ENCODE measurements at places on chromosomes 6 and 20.
A peak's percentile ranks its signal among the peaks of the same experiment; 100 is the strongest.

DNA sequence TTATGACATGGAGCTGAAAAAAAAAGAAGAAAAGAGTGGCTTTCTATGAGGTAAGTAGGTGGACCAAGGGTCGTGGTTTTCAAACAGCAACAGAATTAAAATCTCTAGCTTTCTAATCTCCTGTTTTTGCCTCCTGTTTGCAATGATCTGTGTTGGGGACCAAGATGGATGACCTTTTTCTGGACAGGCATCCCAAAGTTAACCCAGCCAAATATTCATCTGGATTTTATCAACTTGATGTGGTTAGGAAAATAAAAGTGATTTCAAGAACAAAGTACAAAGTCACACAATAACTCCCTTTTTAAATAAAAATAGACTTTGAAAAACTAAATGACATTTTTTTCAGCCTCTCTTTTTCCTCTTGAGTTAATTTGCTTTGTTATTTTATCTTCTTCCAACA is 282.1 kb upstream of the PRDM1 start:
- DNase-seq = no peak

DNA sequence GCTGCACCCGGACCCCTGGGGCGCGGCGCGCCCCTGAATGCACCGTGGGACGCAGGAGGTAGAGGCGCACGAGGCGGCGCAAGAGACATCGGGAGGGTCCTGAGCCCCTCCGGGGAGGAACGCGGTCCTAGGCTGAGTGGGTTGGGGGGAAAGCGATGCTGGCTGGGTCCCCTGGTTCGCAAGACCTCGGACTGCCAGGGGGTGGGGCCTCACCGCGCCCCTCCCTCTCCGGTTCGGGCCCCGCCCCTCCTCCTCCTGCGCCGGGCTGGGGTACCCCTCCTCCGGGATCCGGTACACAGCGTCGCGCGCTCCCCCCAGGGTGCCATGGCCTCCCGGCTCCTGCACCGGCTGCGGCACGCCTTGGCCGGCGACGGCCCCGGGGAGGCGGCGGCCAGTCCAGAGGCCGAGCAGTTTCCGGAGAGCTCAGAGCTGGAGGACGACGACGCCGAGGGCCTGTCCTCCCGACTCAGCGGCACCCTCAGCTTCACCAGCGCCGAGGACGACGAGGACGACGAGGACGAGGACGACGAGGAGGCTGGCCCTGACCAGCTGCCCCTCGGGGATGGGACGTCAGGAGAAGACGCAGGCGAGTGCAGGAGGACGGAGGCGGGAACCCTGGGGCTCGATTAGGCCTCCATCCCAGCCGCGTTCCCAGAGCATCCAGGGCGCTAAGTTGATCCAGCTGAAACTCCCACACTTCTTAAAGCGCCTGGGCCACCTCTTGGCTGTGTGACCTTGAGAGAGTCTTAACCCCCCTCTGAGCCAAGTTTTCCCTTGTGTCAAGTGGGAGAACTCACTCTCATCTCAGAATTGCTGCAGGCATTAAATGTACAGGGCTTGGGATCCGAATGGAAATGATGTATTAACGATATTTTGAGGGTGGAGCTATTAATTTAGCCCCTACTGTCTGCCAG is 541 bp downstream of the SNX21 start:
- no peak for DNase-seq

DNA sequence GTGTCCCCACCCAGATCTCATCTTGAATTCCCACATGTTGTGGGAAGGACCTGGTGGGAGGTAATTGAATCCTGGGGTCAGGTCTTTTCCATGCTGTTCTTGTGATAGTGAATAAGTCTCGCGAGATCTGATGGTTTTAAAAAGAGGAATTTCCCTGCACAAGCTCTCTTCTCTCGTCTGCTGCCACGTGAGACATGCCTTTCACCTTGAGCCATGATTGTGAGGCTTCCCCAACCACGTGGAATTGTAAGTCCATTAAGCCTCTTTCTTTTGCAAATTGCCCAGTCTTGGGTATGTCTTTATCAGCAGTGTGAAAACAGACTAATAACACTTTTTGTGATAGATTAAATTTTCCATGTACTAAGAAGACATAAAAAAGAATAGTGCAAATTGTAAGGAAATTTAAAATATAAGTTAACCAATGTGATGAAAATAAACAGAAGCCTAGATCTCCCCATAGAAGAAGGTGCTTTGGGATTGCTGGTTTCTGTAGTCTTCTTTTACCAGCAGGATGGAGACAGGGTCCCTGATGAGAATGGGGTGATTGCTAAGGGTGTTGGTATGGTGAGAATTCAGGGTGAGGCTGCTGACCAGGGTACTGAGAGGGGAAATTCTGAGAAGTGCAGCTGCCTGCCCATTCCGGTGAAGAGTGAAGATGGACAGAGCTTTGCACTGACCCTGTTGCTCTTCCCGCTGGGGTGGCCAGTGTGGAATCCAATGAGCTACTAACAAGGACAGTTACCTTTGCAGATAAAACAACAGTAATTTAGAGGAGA is 50.7 kb downstream of the BMP2 start:
- no peak for DNase-seq

DNA sequence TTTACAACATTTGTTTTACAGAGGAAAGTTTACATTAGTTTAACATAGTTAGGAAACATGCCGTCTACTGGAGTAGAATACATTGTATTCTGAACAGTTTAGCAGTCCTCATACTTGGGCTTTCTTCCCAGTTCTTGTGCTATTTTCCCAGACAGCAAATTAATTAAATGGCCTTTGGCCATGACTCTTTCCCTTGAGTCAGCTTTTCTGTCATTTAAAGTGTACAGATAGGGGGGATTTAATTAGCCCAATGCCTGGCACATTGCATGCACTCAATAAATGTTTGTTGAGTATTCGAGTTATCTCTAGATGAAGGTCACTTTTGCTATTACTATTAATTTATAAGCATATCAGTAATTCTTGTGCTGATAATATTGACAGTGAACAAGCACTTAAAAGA is 1.6 kb downstream of the TMEM244 start:
- DNase-seq = no peak

- no peak for DNase-seq
Measured at GRCh38 chr6:147078106-147078505, 126.1 kb upstream of the STXBP5 start.

DNA sequence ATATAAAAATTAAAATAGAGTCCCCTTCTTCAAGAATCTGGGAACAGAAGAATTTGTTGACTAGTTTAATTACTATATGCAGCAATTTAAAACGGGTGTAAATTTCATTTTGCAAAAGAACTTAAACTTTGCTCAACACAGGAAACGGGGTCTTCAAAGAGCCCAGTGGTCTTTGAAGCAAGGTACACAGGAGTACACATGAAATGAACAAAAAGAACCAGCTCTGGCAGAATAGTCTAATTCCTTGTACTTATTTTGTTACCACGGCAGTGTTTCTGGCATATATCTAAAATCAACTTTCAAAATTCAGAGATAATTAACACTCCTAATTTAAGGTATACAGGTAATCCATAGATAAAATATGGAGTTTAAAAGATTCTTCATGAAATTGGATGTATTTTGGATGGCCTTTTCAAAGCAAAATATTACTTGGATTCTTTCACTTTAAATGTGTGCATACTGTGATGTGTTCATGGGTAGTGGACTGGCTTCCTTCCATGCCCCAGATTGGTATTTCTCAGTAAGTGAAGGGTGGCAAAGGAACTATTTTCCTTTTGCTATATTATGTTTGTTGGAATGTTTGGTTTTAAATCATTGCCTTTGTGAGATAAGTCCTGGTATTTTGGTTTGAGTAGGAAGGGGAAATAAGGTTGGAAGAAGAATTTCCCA is 96.8 kb upstream of the THEMIS start:
- no peak for DNase-seq

DNA sequence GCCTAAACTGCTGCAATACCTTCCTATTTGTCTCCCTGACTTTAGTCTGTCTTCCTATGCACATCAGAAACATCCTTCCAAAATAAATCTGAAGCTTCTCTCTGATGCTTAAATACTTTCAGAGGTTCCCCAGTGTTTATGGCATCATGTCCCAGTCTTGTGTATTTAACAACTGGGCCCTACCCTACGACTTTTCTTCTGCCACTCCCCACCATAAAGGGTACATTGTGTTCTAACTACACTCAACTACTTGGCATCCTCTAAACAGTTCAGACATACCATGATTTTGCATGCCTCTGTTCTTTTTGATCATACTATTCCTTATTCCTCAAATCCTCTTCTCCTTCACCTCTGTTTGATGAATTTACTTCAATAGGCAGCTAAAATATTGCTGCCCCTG is 143.0 kb upstream of the KCNK16 start:
- DNase-seq = no peak

DNA sequence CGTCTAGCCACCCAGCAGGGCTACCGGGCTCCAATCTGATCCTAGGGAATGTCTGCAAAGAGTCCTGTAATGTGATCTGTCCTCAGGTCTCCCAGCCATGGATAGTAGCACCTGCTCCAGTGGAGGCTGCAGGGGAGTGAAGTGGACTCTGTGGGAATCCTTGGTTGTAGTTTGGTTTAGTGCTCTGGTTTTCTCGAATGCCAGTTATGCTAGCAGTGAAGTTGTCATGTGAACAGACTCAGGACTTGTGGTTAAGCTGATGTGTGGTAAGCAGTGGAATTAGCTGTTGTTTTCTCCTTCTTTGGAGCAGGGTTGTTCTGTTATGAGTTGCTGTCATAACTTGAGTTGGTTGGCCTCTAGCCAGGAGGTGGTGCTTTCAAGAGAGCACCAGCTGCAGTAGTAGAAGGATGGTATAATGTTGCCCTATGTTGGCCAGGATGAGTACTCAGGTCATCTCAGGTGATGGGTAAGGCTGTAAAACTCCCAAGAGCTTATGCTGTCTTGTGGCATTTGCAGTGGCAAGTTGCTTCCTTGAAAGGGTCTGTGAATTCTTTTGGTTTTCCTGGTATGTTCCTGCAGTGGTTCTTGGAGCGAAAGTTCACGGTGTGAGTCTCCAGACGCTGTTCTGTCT is 390.2 kb downstream of the UTRN start:
- DNase-seq = no peak

DNA sequence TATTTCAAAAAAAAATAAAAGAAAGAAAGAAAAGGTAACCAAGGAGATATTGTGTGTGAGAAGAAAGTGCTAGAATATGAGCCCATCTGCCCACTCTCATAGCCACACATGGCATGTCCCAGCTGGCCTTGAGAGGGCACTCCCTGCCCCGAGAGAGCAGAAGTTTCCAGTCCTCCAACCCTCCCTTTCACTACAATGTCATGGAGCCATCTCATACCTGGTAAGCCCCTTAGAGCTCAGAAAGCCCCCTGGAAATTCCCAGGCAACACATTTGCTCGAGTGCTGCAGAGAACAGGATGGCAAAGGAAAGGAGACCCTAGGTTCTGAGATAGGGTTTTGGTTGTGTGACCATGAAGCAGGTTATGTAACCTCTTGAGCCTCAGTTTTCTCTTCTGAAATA is 75.8 kb upstream of the RIN2 start:
- no peak for DNase-seq

GRCh38 chr6:16474772-16475493 is 236.5 kb downstream of the GMPR start:
- DNase-seq = no peak

DNA sequence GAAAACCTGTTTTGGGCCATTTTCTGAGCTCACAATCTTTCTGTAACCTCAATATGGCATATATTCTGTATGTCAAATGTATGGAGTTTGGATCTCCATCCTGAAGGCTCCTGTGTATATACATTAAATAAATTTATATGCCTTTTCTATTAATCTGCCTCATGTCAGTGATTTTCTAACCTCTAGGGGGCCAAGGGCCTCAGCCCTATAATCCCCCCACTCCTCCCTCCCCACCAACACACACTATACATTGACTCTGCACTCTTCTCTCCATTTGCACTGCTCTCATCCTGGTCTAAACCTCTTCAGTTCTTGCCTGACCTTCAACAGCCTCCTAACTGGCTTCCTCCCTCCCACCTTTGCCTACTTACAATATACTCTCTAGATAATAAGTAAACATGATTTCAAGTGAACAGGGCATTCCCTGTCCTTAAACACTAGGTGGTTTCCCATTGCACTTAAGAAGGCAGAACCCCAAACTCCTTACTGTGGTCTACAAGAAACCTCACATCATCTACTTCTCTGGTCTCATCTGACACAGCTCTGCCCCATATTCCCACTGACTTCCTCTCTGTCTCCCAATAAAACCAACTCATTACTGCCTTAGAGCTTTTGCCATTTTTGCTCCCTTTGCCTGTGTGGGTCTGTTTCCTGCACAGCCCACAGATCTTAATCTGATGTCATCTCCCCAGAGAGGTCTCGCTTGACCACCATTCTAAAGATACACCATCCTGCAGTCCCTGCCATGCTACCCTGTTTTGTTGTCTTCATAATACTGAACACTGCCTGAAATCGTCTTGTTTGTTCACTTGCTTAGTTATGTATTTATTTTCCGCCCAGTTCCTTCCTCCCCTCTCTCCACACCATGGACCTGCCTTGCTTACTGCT is 213.7 kb downstream of the SYNE1 start:
- no peak for DNase-seq

- peak; percentile 31 for DNase-seq
Measured at GRCh38 chr6:21742238-21742660, 148.7 kb downstream of the SOX4 start.

DNA sequence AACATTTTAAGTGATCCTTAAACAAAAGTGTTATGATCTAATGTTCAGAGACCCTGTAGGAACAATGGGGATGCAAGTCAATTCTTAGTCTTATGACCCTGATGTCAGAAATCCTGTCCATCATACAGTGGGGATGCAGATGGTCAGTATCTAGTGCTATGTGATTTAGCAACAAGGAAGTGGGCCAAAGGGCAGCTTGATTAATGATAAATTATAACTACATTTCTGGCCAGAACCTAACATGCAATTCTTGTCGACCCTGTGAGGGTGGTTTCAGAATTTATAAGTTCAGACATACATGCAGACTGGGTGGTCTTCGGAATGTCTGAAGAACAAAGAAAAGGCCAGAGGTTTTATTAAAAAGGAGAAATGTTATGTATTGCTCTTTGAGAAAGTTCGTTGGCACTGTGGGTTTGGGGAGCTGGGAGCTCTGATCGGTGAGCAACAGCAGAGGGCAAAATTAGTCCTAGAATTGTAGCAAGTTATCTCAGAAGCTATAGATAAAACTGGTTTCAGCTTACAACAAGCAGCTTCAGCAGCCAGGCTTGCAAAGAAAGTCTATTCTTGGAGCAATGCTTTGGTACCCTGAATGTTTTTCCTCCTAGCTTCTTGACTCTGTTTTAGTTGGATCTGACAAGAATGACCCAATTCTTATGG is 50.8 kb downstream of the RPF2 start:
- DNase-seq = peak; percentile 79

- no peak for DNase-seq
Measured at GRCh38 chr6:54179152-54179551, 67.9 kb downstream of the MLIP start.

Data from esophagus muscularis mucosa (tissue), 4 donors.